ENCODE measurements at places on chromosomes 3 and 15. TPM values are rescaled to one million over a fixed set of nuclear protein-coding genes. Genes with fewer than 3 reads are reported as not detected.

ST8SIA2 gene
- polyA plus RNA-seq: 0.03 TPM

DNA sequence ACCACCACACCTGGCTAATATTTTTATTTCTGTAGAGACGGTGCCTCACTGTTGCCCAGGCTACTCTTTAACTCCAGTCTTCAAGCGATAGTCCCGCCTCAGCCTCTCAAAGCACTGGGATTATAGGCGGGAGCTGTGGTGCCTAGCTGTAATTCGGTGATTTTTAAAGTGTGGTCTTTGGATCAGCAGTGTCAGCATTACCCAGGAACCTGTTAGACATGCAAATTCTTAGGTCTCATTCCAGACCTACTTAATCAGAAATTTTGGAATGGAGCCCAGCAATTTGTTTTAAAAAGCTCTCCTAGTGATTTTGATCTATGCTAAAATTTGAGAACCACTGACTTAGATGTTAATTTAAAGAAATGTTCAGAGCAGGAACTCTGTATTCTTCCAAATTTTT lies 51.9 kb downstream of the GOLM2 start:
- DNase-seq: no peak

- no peak for DNase-seq
Observed at GRCh38 chr3:126927846-126928245, 55.1 kb upstream of the PLXNA1 start.

GRCh38 chr3:4471907-4472306 lies 4.8 kb upstream of the SUMF1 start:
- DNase-seq: no peak

DNA sequence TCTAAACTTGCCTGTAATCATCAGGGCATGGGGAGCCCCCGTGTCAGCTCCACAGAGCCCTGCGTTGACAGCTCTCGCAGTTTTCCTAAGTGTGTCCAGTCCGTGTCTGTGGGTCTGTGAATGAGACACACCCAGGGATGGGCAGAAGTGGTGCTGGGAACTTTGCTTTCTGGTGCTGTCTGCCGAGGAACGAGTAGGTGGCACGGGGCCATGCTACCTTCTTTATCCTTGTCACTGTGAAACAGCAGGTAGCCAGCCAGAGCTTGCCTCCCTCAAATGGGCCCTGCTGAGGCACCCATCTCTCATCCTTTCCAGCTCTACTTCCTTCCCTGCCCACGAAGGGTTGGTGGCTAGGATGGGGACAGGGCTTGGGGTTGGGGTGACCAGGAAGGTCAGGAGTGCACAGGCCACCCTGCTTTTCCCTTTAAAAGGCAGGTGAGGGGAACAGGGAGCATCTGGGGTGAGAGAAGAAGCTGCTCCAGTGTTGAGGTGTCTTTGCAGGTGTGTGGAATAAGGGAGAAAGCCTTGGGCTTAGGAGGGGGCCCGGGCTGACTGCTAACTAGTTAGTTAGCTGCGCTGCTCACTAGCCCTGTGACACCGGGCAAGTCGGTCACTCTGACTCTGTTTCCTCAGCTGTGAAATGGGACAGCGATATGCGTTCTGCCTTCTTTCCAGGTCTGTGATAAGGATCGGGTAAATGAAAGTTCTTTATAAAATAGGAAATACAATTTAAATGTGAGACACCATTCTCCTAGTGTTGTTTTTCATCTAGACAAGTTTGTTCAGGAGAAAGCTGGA lies 27.9 kb downstream of the PDIA5 start:
- no peak for DNase-seq
